A172 (cell line): ENCODE measurements at places on chromosomes 12 and 14. TPM values are rescaled to one million over a fixed set of nuclear protein-coding genes. Genes with fewer than 3 reads are reported as not detected.

DNA sequence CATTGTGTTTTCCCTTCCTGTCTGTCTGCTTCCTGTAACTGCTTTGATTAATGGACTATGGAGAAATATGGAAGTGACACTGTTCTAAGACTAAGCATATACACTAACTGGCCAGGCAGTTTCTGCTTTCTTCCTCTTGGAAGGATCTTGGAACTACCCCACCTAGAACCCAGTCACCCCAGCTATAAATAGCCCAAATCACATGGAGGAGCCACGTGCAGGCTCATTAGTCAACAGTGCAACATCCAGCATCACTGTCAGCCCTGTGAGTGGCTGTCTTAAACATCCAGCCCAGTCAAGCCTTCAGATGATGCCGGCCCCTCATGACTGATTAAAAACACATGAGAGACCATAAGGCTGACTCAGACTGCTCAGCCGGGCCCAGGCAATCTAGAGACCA, 39.2 kb downstream of the BCAT1 start:
- DNase-seq: peak; percentile 67

- no peak for DNase-seq
Observed at GRCh38 chr14:24274101-24274543, 2.7 kb upstream of the RABGGTA start.

DNA sequence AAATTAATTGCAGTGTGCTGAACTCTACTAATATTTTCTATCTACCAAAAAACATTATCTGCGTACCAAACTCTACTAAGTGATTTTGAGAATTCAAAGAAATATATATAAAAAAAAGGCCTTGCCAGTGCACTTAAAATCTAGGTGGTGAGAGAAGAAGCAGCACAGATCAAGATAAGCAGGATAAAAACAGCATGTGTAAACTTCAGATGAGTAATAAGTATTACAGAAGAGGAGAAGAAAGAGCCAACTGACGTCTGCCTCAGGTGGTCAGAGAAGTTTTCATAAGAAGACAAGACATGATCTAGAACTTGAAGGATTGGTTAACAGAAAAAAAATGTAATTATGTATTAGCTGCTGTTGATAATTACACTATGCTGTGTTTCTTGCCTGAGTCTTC, 166.4 kb downstream of the DUSP6 start:
- no peak for DNase-seq

DNA sequence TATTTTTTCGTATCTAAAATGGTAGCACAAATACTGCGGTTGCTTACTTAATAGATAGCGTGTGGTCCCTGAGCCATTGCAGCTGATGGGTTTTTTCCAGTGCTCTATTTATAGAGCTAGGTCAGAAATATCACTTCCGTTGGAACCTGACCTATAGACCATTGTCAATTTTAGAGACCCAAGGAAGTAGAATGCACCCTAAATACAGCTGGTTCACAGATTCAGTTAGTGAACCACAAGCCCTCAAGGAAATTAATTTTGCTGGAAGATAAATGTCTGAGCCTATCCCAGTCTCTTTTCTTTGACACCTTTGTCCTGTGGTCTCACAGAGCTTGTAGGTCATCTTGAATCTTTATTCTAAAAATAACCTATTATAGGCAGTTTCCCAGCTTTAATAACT, 391.0 kb downstream of the ZFP36L1 start:
- DNase-seq: no peak

- DNase-seq: no peak
Observed at GRCh38 chr14:103443111-103443510, 57.9 kb downstream of the MARK3 start.

- DNase-seq: no peak
Observed at GRCh38 chr12:68080577-68080976, 79.0 kb downstream of the IFNG start.

KRR1 gene
- 56.5 and 64.7 TPM in 2 replicates for total RNA-seq

DNA sequence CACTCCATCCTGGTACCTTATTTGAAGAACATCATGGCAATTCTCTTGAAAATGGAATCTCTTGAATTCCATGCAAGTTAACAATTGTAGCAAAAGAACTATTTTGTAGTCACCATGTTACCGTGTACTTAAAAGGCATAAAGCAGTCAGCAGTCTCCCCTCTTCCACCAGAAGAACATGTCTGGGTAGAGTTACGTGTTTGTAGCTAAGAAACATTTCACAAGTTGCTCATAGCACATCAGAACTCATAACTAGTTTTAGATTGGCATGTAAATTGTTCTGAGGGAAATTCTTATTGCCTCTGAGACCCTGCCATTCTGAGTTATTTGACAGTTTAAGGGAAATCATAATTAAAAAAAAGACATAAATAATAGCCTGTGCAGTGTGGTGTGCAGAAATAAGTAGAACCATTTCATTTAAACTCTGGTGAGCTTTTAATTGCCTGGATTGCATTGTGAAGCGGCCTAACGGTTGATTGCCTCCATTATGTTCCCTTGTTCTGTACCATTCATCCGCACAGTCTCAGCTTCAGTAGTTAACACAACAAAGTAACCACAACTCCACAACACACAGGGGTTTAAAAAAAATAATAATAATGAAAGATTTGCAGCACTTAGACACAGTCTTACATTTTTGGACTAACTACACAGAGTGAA, 2.6 kb downstream of the LMO3 start:
- no peak for DNase-seq

MPHOSPH9 gene
- 59.8 and 75.1 TPM in 2 replicates for total RNA-seq

DNA sequence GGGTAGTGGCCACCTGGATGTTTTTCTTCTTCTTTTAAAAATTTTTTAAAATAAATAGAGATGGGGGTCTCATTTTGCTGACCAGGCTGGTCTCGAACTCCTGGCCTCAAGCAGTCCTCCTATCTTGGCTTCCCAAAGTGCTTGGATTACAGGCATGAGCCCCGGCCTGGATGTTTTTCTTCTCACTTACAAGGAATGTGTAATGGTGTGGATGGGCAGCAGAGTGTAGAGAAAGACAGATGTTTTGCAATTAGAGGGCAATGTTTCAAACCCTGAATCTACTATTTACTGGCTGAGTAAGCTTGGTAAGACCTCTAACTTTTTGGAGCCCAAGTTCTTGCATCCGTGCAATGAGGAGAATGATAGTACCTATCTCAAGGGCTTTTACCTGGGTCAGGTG, 48.1 kb downstream of the ADCK1 start:
- no peak for DNase-seq

GRCh38 chr14:58765843-58766242, 128.1 kb downstream of the DACT1 start:
- DNase-seq: no peak

DNA sequence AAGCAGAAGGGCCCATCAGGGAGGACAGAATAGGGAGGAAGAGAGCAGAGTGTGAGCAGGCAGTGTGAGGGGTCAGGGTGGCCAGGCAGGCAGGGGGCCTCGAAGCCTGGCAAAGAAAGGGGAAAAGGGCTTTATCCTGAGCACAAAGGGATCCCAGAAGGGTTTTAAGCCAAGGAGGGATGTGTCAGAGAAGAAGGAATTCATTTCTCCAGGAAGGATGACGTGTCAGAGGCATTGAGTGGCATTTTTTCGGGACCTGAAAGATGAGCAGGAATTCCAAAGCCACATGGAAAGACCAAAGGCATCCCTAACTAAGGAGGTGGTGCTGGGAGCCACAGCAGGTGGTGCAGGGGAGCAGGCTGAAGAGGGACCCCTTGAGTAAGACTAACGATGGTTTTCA, 132.1 kb downstream of the DICER1 start:
- DNase-seq: no peak

DNA sequence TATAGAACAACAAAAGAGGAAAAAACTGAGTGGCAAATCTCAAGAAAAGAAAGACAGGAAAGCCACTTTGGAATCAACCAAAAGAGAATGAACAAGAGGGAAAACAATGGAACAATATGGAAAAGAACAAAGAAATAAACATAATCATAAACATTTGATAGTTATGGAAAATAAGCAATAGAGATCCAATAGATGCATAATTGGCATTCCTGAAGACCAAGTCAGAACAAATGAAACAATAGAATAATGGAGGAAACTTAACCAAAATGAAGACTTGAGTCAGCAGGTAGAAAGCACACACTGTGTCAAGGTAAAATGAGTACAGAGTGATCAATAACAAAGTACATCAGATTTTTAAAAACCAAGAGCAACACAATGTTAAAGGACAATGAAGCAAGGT, 10.1 kb upstream of the RPS6KA5 start:
- DNase-seq: no peak

ASCL1 gene
- total RNA-seq: not detected in 2 replicates

DPPA3 gene
- total RNA-seq: not detected in 2 replicates

GRCh38 chr12:12693111-12693671, 2.8 kb downstream of the GPR19 start:
- no peak for DNase-seq

- no peak for DNase-seq
Observed at GRCh38 chr12:20096430-20096829, 271.9 kb upstream of the PDE3A start.

DNA sequence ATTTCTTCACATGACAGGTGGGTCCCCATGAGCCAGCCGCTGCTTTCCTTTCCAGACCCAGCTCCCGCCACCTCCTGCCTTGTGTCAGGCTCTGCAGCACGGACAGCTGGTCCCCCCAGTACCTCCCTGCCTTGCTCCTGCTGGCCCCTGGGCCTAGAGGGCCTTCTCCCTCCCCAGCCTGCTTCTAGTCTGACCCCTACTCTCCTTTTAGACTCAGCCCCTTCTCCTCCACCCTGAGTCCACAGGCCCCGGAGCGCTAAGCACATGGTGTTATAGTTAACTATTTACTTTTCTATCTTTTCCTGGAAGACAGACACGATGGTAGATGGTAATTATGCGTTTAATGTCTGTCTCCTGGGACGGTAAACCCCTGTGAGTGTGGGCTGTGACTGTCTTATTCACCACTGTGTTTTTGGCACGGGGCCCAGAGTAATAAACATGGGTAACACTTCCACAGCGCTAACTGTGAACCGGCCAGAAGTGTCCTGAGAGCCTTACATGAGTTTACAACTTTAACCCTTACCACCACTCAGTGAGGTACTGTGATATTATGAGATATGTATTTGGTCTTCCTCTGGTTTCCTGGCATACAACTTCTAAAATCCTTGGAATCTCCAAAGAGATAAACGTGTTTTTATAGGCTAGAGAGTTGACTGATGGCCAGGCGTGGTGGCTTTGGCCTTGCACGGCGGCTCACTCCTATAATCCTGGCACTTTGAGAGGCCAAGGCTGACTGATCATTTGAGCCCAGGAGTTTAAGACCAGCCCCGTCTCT, 41.2 kb downstream of the DGLUCY start:
- DNase-seq: peak; percentile 56

DNA sequence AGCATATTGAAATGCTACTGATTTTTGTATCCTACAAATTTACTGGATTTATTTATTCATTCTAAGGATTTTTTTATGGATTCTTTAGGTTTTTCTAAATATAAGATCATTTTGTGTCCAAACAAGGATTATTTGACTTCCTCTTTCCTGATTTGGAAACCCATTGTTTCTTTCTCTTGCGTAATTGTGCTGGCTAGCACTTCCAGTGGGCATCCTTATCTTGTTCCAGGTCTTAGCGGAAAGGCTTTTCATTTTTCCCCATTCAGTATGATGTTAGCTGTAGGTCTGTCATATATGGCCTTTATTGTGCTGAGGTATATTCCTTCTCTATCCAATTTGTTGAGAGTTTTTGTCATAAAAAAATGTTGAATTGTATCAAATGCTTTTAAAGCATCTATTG, 57.2 kb upstream of the RHOJ start:
- DNase-seq: no peak
